ENCODE measurements at places on chromosomes 2 and 18. TPM values are rescaled to one million over a fixed set of nuclear protein-coding genes. Genes with fewer than 3 reads are reported as not detected.

DNA sequence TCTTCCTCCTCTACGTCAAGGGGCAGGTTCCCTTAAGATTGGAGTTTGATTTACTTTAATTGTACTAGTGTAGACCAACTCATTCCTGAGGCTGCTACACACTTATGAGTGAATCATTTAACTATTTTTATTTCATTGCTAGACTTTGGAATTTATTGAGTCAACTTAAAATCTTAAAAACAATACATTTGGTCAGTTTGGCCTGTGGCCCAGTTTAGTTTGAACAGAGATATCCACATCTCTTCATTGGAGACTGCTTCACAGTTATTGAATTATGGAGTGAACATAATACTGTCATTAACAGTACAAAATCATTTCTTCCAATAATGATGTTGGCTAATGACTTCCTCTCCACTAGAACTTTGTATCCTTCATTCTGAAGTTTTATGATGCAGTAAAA is 34.5 kb upstream of the STPG4 start:
- no peak overlapping the region for H3K4me3 ChIP-seq
- peak; percentile 87 for DNase-seq
- peak overlapping the region; percentile 89 for H3K27ac ChIP-seq
- H3K27me3 ChIP-seq: no peaks in the 10 kb centered on the region

DNA sequence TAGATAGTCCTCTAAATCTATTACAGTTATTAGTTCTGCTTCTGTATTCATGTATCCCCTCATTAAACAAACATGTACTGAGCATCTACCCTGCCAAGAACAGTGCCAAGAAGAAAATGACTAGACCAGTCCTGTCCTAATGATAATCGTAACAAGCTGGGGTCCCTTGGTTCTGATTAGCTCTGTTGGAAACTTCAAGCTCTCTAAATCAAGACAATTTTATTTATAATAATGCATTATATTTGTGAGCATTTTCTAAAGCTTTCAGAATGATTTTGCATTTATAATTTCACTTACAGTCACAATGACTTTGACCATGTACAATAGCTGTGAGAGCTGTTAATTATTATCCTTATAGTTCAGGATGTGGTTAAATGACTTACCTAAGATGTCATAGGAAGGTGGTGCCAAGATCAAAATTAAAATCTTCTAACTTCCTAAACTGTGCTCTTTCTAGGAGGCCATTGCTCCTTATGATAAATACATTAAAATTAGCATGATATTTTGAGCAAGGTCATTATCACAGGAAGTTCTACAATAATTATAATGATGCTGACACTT is 336.5 kb upstream of the SLC39A10 start:
- no peak overlapping the region for H3K27ac ChIP-seq
- no peak overlapping the region for H3K4me3 ChIP-seq
- no peaks in the 10 kb centered on the region for H3K27me3 ChIP-seq
- peak; percentile 22 for DNase-seq

GRCh38 chr2:99478632-99479031 is 11.2 kb downstream of the REV1 start:
- DNase-seq: no peak
- H3K27ac ChIP-seq: no peak overlapping the region
- H3K27me3 ChIP-seq: no peaks in the 10 kb centered on the region
- H3K36me3 ChIP-seq: no peaks in the 10 kb centered on the region

DNA sequence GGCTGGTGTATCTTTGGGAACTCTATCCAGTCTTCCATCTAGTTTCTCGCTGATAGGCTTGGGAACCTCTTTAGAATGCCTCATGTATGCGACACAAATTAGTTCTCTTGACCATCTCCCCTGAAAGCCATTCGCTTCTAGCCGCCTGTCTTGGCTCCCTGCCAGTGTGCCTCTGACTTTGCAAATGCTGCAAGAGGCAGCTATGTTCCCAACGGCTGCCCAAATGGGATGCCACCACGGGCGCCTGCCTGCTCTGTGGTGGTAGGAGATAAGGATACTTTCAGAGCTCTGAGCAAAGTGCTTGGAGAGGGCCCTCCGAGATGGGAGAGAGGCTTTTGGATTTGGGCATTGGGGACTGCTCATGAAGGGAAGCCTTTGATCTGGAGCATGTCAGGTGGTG is 77.7 kb upstream of the IGFBP5 start:
- H3K4me1 ChIP-seq: peaks cover 16% of the 10 kb centered on the region
- H3K4me3 ChIP-seq: no peak overlapping the region

- no peaks in the 10 kb centered on the region for H3K36me3 ChIP-seq
- no peak for DNase-seq
- H3K27ac ChIP-seq: no peak overlapping the region
- H3K27me3 ChIP-seq: no peaks in the 10 kb centered on the region
- H3K4me1 ChIP-seq: no peaks in the 10 kb centered on the region
These were observed 164.3 kb downstream of the MIB1 start for GRCh38 chr18:21904856-21905255.

CSRNP3 gene
- total RNA-seq: 0.66 TPM
